ENCODE measurements at places on chromosomes 11 and 22.

DNA sequence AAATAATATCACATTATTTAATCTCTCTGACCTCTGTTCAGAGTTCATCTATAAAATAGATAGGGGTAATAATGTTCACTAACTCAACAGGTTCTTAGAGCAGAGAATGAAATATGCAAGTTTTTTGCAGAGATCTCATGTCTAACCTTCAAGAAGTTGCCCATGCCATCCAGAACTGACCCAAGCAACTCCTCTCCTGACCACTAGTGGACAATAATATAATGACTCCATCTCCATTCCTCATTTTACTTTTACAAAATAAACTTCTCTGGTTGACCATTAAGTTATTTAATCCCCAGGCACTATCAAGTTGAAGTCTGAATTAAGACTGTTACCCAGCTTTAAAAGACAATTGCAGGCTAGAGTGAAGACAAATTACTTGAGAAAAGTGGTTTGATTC is 382.6 kb downstream of the KCNA4 start:
- DNase-seq = no peak

- no peak for DNase-seq
These were observed 84.2 kb downstream of the FAM168A start for GRCh38 chr11:73513707-73514106.

- DNase-seq = no peak
These were observed 130.8 kb downstream of the ARL14EP start for GRCh38 chr11:30453705-30454104.

- peak; percentile 83 for DNase-seq
These were observed 1.0 kb downstream of the VWCE start for GRCh38 chr11:61293867-61294716.

- DNase-seq = no peak
These were observed 4.1 kb upstream of the CD82 start for GRCh38 chr11:44561275-44561805.

DNA sequence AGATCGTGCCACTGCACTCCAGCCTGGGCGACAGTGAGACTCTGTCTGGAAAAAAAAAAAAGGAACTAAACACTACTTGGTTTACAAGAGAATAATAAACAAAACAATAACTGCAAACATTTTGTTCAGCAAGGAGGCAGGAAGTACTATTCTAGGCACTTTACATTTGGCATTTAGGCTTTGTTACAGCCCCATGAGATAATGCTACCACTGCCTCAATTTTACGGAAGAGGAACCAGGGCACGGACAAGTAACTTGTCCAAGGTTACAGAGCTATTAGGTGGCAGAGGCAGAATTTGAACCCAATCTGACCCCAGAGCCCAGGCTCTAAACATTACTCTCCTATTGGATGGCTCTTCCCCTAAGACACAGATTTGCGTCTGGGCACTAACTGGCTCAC is 108.7 kb upstream of the AKIP1 start:
- no peak for DNase-seq

DNA sequence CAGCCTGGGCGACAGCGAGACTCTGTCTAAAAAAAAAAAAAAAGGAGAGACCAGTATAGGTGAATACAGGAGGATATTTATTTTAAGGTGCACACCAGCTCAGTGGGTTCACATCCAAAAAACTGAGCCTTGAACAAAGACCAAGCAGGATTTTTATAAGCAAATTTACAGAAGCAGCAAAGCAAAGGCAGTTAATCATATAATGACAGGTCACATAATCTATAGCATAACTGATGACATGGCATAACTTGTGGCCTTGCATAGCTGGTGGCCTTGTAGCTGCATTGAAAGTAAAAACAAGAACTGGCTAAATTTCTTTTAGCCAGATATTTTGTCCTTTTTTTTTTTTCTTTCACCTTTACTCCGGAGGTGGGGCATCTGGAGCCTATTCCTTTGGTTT is 2.7 kb upstream of the PLAAT3 start:
- DNase-seq = no peak

DNA sequence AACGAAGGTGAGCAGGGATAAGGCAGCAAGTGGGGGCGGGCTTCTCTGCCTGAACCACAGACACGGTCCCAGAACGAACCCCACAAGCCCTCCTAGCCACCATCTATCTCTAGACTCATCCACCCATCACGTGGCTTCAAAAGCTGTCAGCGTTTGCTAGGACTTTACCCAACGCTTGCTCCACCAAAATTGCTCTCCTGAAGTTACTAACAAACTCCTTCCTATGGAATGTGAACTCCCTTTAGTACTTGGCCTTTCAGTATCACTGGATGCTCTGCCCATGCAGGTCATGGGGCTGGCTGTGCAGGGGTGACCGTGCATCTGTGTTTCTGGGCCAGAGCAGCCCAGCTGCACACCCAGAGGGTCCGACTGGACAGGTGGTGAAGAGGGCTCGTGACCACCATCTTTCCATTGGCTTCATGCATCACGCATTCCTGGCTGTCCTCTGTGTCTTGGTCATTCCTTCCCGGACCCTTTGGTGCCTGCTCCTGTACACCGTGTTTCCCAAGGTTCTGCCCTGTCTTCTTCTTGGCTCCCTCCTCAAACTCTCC is 85.1 kb downstream of the MYO7A start:
- no peak for DNase-seq

DNA sequence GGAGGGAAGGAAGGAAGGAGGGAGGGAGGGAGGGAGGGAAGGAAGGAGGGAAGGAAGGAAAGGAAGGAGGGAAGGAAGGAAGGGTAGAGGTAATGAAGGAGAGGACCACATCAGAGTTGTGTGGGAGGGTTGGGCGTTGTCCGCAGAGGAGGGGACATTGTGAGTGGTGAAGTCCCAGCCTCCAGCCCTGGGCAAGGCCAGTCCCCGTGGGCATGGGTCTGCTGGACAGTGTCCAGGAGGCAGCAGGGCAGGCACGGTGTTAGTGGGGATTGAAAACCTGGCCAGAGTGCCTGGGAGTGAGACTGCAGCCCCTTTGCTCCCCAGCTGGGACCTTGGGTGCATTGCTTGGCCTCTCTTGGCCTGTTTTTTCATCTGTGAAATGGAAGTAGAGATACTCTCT is 1462.3 kb downstream of the BRD1 start:
- no peak for DNase-seq

DNA sequence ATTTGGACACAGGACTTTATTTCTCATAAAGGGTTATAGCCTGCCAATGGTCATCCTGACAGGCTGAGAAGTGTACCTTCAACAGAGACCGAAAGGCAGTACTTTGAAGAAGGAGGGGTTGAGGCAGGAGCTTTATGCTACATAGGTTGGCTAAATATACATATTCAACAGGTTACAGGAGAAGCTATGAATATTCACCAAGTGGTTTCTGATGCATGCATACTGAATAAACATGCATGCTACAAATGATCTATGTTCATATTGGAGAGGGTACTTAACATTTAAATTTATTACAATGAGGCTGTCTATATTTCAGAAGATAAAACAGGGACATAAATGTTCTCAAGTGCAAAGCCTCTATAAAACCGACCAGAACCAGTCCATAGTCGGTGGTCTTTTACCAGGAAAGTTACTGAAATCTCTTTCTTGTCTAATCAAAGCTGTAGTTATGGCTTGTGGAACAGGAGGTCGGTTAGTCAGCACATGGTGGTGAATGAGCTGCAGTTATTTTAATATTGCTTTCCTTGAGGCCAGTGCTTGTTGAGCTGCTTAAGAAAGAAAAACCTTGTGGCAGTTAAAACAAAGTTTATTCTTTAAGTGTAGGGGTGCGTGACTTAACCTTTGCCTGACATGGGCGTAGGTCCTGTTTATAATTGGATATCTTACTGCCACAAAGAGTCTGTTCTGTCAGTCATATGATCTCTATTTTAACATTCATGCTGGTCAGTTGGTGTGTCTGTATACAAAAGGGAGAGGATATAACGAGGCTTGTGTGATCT is 19.5 kb downstream of the CNTF start:
- DNase-seq = no peak

DNA sequence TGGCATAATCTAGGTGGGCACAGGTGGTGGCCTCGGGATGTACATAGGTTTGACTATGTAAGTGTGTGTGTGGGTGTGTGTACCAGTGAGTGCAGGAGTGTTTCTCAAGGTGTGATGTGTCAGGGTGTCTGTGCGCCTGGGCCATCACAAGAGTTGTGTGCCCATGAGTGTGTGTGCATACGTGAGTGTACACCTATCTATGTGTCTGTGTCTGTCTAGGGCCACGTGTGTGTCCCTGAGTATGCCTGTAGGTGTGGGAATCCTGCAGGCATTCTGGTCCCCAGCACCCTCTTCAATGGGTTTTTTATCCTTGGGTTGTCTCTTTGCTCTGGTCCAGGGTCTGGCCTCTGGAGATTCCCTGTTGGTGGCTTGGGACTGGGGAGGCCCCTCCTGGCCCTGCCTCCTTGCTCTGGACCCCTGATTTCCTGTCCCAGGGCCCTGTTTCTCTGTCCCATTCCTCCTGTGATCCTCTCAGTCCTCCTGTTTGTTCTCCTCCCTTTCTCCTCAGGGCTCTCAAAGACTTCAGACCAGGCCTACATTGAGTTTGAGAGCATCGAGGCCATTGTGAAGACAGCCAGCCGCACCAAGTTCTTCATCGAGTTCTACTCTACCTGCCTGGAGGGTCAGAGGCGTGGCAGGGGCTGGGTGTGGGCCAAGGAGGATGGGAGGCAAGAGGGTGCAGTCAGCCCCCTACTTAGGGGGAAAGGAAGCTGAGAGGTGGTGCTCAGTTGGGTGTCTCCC is 9.4 kb downstream of the INPPL1 start:
- DNase-seq = peak; percentile 12

GRCh38 chr11:66924272-66924671 is 33.9 kb downstream of the PC start:
- DNase-seq = no peak

- no peak for DNase-seq
These were observed 215.3 kb downstream of the KCNA4 start for GRCh38 chr11:29801561-29801960.

DNA sequence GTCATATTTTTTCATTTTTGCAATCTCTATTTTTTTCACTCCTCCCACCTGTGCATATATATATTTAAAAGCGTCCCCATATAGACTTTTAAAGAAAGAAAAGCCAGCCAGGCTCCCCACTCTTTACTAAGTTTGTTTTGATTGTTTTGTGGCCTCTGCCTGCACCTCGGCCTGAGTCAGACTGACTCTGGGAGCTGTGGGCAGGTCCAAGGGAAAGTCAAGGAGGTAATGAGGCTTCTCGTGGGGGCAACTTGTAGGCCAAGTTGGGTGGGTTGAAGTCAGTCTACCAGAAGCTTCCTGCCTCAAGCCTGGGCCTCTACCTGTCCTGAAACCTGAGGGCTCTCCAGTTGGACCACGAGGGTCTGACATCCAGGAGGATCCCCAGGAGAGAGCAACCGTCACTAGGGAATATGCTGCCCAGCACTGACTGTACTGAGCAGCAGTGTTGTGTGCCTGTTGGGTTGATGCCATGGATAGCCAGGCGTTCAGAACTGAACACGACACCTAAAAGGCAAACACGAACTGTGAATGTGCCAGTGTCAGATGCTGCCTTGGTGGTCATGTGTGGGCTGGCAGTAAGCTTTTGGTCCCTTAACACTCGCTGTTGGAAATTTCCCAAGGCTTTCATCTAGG is 58.8 kb downstream of the BMAL1 start:
- no peak for DNase-seq

GRCh38 chr11:76850815-76851214 is 9.9 kb upstream of the ACER3 start:
- no peak for DNase-seq

DNA sequence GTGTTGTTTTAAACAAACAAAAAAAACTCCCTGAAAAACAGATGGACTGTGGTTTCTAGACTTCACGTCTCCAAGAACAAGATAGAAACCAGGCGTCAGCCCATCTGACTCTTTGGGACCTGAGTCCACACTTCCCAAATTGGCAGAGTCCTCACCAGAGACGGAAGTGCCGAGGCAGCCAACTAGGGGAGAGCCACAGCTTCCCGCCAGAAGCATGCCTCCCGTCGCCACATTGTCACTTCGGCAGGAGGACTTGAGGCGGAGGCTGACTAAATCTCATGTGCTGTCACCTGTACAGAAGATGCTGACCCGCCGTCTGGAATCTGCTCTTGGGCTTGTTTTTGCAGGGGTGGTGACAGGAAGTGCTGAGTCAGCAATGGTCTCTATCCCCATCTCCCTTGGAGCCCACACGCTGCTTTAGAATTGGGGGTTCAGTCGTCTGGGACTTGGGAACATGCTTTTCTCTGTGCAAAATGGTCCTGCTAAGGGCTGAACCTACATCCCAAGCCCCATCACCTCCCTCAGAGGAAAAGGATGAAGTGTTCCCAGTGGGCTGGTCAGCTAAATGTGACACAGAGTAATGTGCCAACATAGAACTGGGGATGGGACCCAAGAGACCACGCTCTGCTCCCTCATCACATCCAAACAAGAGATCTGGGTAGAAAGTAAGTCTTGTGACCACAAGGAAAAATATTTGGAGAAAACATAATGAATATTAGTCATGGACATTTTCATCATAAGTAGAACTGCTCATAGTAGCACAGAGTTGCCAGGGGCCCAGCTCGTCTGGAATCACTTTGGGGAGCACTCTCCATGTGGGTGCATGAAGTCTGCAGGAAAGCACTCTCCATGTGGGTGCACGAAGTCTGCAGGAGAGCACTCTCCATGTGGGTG is 152.9 kb downstream of the SNX19 start:
- DNase-seq = no peak

GRCh38 chr11:108500721-108501120 is 2.5 kb upstream of the POGLUT3 start:
- DNase-seq = no peak

DNA sequence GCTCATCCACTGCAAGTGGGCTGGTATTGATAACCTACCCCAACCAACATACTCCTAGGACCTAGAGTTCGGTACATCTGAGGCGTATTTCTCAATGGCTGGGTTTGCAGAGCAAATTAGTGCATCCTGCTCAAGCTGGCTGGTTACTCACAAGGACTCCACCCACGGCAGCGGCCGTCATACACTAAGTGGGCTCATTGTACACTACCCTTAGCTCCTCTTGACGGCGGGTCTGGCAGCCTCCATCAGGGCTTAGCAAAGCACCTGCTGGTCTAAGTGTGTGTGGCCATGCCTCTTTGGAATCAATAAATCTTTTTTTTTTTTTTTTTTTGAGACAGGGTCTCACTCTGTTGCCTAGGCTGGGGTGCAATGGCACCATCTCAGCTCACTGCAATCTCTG is 20.2 kb upstream of the KCNJ11 start:
- no peak for DNase-seq

DNA sequence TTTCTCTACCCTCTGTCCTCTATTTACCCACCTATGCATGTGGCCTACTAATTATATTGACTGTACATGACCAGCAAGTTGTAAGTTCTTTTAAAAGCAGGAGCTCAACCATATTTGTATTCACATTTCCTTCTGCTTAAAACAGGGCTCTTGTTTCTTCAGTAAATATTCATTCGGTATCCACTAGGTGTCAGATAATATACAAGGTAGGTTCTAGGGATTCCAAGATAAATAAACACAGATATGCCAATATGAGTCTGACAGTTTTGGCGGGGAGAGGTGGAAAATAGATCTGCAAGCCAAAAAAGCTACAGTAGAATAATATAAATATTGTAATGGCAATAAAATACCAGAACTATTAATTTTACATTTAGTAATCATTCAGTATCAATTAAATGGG is 15.3 kb upstream of the RAB30 start:
- no peak for DNase-seq

- no peak for DNase-seq
These were observed 98.3 kb downstream of the WNT11 start for GRCh38 chr11:76107971-76108370.
